ENCODE measurements at places on chromosomes 12 and 14.
A peak's percentile ranks its signal among the peaks of the same experiment; 100 is the strongest.

GRCh38 chr12:74283646-74284045, 254.0 kb upstream of the ATXN7L3B start:
- no peak for DNase-seq

DNA sequence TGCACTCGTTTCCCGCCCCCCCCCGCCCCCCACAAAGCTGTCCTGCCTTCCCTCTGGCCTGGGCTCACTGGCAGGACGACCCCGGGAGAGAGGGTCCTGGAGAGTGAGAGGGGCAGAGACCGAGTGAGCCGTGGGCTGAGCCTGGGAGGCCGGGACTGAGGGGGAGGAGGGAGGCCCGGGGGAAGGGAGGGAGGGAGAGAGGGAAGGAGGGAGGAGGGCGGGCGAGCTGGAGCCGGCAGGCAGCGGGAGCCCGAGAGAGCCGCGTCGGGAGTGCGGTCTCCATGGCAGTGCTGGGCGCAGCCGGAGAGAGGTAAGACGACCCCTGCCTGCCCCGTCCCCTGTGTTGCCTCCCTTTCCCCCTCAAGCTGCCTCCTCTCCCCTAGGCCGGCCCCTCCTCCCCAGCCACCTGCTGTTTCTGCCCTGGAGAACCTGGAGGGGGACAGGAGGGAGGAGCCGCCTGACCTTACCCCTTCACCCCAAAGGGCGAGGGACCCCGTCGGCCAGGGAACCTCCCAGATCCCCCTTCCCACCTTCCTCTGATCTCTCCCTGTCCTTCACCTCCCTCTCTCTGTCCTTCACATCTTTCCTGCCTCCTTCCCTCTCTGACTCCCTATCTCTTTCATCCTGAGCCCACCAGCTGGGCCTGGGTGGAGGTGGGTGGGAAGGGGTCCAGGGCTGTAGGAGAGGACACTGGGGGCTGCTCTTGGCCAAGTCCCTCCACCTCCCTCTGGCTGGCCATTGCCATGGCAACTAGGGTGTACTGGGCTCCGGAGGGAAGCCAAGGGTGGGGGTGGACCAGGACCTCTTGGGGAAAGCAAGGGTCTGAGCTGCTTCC, at the start of gene GPR162:
GPR162 (plus strand) TSS at position 231 of the 835 bp plus-strand sequence. CDS start 2,078 bp downstream, outside the sequence.
- peak; percentile 84 for DNase-seq

- no peak for DNase-seq
Measured at GRCh38 chr12:31249356-31249755, 76.6 kb downstream of the SINHCAF start.

DNA sequence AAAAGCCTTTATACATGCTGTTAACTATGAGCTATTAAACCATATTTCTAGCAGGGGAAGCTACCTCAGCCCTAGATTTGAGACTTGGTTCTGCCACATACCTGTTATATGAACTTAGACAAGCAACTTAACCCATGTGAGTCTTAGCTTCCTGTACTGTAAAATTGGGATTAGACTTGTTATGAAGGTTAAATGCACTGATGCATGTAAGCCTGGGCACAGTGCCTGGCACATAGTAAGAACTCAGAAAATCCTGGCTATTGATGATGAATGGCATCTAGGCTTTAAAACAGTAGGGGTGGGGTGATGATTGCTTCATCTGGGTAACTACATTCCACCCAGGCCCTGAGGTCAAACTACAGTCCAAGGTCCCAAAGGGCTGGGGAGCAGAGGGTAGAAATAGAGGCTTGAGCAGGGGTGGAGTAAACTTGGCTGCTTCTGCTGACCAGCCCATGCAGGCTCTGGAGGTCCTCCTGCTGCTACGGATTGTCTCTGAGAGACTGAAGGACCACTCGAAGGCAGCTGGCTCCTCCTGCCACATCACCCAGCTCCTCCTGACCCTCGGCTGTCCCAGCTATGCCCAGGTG, 11.3 kb downstream of the ESPL1 start:
- no peak for DNase-seq

GRCh38 chr14:104188727-104189400, 50.5 kb downstream of the KIF26A start:
- DNase-seq, result no peak

All from urothelium cell line (cell line).